T-cell (primary cell): ENCODE measurements at places on chromosomes 1 and 21.

DNA sequence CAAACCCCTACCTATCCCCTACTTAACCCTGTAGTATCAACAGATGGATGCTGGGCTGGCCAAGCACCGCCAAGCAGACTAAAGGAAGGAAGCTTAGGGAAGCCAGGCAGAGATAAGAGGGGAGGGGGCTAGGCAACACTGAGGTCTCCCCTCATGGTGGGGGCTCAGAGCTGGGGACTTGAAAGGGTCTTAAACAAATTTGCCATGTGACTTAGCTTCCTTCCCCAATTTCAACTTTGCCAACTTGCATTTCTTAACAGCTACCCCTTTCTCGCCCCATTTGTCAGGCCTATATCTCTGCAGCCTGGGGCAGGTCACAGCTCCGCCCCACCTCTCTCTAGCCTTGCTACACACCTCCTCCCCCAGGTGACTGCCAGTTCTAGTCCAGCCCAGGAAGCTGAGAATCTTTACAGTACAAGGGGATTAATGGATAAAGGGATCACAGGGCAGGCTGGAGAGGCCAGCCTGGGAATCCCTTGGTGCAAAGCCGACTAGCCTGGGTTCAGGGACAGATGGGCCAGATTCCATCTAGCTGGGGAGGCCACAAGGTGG lies 3.4 kb downstream of the KIF21B start:
- peak; percentile 19 for DNase-seq

- DNase-seq = no peak
These were observed 40.0 kb upstream of the UBE2U start for GRCh38 chr1:64163431-64163830.

GRCh38 chr1:230883967-230884366 lies 15.6 kb upstream of the C1orf198 start:
- no peak for DNase-seq

DNA sequence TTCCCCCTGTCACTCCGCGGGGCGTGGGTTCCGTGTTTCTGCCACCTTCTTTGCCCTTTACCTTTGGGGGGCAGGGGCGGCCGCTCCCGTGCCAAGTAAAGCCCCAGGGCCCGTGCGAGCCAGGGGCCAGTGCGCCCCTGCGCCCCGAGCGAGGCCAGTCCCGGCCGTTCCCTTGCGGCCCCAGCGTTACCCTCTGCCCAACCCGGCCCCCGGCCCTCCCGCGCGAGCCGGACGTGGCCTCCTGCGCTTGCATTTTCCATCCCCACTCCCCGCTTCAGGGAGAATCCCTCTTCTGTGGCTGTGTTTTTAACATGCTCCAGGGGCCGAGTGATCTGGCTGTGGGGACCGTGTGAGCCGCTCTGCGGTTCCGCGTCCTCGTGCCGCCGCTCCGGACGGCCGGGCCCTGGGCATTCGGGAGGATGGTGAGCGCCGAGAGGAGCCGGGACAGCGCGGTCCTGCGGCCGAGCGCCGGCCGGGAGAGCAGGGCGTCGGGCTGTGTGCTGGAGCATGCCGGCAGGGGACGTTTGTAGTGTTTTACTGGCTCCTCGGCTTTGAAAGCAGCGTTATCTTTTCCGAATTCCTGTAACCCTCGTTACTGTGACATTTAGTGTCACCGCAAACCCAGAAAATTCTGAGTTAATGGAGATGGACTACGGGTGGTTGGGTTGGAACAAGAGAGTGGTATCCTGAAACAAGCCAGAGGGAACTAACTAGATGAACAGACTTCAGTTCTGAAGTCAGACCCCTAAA lies 1.0 kb downstream of the GALNT2 start:
- no peak for DNase-seq

DNA sequence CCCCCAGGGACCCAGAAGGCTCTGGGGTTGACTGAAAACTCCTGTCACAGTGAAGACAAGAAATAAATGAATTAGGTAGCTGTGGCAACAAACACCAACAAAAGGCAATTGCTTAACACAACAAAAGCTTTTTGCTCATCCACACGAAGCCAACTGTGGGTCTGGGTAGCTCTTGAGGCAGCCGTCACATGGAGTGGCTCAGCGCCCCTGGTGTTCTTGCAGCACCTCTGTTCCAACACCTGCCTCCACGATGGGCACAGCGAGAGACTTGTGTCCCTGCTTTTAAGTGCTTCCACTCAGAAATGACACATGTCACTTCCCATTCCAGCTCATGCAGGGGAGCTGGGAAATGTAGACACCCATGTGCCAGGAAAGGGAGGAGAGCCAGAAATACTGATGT lies 364.5 kb upstream of the DUSP10 start:
- DNase-seq = no peak

DNA sequence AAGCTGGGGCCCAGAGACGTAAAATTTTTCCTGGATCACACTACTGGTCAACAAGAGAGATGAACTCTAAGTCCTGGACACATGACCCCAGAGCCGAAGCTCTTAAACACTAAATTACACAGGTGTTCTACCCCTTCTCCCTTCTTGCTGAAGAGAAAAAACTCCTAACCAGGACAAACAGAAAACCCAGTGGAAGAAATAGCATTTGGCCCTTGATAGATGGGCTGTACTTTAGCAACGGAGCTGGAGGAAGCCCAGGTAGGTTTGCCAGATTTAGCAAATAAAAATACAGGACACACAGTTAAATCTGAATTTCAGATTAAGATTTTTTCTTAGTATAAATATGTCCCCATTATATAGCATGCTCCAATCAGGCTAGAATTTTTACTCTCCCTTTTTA lies 72.7 kb downstream of the DIRAS3 start:
- no peak for DNase-seq

GRCh38 chr21:42997053-42997452 lies 22.7 kb downstream of the PKNOX1 start:
- DNase-seq = no peak

GRCh38 chr1:115647919-115648650 lies 6.3 kb downstream of the VANGL1 start:
- no peak for DNase-seq

DNA sequence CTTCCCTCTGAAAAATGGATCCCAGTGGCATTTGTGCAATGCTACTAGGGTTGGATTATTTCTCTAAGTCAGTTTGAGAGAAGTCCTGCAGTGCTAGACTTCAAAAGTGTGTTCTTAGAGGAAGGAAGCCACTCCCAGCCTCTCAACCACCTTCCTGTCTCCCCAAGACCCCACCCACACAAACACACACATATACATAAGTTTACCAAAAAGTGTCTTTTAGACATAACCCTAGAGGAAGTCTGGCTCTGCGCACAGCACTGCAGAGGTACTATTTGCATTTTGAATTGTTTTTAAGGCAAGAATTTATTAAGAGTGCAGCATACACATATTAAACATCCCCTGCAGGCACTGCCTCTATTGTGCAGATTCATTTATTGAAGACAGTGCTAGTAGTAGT lies 127.3 kb downstream of the HHIPL2 start:
- DNase-seq = peak; percentile 24

DNA sequence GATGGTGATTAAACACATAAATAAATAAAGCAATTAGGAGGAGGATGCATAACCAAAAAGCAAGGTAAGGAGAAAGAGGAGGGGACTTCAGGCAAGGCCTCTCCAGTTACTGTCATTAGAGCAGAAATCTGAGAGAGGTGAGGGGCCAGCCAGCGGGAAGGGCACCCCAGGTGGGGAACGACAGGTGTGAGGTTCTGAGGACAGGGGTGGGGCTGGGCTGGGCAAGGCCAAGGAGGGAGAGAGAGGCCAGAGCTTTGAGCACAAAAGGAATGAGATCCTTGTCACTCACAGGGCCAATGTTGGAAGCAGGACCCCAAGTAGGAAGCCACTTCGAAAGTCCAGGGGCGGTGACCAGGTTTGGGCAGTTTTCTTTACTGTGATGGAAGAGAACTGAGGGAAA lies 182.2 kb upstream of the RAB4A start:
- DNase-seq = no peak

DNA sequence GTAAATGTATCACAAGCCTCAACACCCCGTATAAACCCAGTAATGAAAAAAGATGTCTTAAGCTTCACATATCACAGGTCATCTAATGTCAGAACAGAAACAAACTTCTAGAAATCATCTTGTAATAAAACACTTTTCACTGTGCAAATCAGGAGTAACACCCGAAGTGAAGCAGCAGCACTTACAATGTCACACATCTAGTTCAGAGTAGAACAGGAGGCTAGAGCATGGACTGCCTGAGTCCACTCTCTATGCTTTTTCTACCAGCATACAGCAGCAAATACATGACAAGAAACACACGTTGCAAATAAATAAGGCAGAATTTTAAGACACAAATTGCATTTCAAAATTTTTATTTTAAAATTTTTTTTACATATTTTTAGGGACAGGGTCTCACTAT lies 57.2 kb downstream of the AKT3 start:
- DNase-seq = no peak

DNA sequence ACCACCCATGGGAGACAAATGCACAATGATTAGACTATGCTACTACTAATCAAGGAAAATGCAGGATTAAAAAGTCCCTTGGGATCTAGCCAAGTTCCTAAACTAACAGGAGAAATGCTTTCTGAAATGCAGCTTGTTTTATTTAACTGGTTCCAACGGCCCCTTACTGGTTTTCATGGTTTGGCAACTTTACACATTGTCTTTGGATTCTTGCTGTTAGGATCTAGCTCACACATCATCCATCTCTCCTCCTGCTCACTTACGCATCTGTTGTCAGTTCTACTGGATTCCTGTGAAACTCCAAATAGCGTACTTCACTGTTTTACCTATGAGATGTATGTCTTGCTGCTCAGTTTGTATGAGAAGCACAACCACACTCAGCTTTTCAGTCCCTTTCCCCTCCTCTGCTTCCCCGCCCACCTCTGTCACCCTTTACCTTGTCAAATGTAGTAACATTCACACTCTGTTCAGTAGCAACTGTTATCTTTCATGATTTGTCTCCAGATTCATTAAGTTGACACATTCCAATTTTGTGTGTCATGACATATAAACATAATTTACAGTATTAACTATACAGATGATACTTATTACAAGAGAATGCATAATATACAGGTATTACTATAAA lies 130.1 kb downstream of the SIM2 start:
- DNase-seq = no peak
